ENCODE measurements at places on chromosomes 3 and 15.

GRCh38 chr3:14429237-14429636 is 26.8 kb downstream of the SLC6A6 start:
- peak; percentile 65 for DNase-seq

- no peak for DNase-seq
Observed at GRCh38 chr3:123658118-123658851, 73.4 kb upstream of the HACD2 start.

- no peak for DNase-seq
Observed at GRCh38 chr3:294096-294495, 97.5 kb downstream of the CHL1 start.

- DNase-seq, result no peak
Observed at GRCh38 chr3:14518432-14518802, 21.7 kb downstream of the GRIP2 start.

DNA sequence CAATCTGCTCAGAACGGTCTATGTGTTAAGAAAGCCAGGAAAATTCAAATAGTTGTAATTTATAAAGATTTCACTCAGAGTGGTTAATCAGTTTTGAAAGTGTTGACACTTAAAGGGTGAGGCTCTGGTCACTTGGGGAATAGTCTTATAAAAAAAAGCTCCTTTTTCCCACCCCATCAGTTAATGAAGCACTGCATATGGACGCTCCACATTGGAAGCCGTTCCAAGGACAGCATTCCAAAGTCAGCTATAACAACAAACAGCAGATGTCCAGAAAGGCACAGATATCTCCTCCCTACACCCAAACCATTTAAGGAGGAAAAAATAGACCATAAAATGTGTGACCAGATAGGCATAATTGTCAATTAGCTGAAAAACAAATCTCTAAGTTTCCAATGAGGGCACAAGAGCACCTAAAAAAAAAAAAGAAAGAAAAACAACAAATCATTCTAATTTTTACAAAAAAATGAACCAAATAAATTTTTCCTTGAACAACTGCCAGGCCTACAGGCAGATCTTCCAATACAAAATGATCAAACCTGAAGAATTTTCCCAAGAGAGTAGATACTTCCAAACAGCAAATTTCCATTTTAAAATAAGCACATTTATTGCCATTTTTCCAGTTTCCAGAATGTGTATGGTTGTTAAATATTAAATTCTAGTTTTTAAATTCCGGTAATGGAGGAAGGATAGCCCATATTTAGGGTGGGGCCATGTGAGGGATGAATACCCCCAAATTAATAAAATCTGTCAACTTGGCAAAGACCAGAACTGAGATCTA is 198.3 kb downstream of the ERC2 start:
- DNase-seq, result no peak

GRCh38 chr3:53750253-53751210 is 95.7 kb downstream of the CHDH start:
- peak; percentile 61 for DNase-seq

- no peak for DNase-seq
Observed at GRCh38 chr3:11283139-11283475, 10.9 kb downstream of the ATG7 start.

DNA sequence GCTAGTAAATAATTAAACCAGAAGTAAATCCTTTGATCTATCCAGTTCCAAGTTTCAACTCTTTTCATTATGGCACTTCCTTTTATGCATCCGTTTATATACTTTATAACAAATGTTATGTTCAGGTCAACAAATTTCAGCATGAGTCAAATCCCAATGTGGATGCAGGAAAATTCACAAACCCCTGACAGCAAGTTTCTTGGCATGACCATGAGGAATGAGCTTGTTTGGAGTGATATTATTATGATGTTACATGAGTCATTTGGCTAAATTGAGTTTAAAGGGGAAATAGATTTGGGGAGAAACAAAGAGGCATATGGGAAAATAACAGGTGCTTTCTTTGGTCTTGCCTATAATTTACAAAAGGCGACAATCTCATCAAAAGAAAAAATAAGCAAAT is 32.1 kb upstream of the KCNMB2 start:
- no peak for DNase-seq

DNA sequence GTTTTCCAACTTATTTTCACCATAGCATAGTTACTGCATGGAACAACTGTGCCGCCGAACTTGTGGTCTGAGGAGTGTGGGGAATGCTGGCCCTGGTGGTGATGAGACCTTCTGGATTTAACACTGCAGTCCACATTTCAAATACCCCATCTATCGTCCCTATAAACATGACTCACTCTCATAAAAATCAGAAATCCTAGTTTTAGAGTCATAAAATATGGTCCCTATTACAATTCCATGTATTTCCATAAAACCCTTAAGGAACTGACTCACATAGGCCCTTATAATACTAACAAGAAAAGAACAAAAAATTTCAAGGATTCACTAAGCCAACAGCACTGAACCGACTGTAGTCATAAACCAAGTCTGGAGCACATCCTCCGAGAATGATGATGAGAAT is 147.2 kb downstream of the FOXP1 start:
- DNase-seq, result no peak

- no peak for DNase-seq
Observed at GRCh38 chr3:17028363-17028762, 143.6 kb downstream of the PLCL2 start.

DNA sequence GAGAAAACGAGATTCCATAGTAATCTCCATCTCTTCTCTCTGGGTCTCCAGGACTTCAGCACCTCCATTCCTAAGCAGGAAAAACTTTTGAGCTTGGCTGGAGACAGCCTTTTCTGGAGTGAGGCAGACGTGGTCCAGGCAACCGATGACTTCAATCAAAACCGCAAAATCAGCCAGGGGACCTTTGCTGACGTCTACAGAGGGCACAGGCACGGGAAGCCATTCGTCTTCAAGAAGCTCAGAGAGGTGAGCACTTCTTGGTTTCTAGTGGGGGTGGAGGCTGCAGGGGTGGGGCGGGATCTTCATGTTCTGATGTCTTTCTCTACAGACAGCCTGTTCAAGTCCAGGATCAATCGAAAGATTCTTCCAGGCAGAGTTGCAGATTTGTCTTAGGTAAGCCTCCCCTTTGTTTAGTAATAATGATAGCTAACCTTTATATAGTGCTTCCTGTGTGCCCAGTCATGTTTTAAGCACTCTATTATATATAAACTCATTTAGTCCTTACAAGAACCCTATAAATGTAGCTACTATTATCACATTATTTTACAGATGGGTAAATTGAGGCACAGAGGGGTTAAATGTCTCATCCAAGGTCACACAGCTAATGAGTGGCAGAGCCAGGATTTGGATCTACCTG is 35.0 kb upstream of the TATDN2 start:
- peak; percentile 65 for DNase-seq

DNA sequence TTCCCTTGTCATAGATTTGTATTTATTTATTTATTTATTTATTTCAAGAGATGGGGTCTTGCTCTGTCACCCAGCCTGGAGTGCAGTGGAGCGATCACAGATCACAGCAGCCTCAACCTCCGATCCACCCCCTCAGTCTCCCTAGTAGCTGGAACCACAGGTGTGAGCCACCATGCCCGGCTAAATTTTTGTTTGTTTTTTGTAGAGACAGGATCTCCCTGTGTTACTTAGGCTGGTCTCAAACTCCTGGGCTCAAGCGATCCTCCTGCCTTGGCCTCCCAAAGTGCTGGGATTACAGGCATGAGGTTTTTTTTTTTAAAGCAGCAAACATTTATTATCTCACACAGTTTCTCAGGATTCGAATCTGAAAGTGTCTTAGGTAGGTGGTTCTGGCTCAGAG is 2.5 kb downstream of the TTBK2 start:
- no peak for DNase-seq

DNA sequence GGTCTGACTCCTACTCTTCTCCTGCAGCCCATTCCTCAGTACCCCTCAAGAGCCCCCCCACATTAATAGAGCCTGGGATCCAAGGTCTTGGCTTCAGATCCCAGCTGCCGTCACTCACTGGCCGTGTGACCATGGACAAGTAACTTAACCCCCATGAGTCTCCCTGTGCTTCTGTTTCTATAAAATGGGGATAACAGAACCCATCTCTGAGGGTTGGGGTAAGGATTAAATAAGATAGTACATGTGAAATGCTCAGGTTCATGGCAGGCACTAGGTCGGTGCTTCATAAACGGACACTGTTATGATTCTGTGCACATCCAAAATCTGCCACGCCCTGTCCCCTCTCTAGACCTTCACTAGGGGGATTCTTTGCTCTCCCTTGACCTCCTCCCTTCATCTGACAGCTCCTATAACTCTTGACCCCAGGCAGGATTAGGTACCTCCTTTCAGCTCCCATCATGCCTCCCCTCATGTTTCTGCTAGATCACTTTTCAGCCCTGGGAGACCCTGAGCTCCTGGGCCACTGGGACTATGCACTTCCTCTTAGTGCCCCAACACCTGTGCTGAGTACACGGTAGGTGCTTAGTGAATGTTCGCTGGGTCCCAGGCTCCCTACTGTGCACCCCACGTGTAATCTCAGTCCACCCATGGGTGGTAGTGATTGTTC is 1.5 kb downstream of the CAND2 start:
- peak; percentile 35 for DNase-seq

DNA sequence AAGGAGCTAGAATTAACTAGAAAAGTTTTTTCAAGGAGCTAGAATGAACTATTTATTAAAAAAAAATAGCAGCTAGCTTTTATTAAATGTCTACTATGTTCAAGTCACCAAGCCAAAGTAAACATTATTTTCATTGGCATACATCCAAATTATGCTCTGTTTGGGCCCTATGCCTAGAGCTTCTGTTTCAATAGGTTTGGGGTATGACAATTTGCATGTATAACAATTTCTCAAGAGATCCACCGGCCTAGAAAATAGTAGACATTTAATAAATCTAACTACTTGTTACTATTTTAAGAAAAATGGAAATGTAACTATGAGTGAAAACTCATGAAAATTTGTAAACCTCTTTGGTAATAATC is 8.0 kb downstream of the GABRR3 start:
- no peak for DNase-seq

GRCh38 chr3:183339461-183340086 is 86.5 kb downstream of the B3GNT5 start:
- DNase-seq, result no peak

GRCh38 chr3:50338965-50339364 is 1.7 kb downstream of the RASSF1 start:
- DNase-seq, result peak; percentile 64

- peak; percentile 46 for DNase-seq
Observed at GRCh38 chr3:182789371-182789770, 3.9 kb upstream of the ATP11B start.

DNA sequence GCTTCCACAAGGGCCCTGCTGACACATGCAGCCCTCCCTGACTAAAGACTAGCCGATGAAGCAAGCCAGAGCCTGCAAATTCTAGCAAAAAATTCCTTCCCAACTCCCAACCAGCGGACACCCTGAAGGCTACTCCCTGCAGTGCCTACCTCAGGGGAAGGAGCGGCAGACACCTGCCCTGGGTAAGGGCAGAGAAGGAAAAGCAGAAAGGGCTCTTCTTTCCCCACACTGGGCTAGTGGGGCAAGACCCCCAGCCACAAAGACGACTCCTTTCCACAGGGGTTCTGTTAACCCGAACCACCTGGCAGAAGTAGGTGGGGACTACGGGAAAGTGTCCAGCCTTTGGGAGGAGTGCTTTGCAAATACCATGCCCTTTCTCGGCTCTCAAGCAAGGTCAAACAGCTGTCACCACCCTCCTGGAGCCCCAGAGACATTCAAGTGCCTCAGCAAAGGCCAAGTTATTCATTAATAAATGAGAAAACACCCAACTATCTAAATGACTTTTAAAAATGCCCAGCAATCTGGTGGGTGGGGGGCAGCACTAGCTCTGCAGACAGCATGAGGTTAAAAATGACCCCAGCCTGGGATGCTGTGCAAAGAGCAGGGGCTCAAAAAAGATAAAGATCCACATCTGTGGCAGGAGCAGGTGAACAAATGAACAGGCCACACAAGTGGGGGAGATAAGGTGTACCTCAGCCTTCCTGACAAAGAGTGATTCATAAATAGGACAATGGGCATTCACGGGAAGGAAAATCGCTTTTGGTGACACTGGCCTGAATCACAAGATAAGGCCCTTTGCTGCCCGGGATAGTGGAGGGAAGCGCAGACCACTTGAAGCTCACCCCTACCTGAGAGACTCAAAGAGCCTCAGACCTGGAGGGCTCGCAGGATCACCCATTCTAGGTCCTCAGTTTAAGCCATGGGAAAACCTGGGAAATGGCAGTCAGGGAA is 33.0 kb downstream of the CCDC12 start:
- no peak for DNase-seq
